ENCODE measurements at places on chromosomes 3 and 15.

DNA sequence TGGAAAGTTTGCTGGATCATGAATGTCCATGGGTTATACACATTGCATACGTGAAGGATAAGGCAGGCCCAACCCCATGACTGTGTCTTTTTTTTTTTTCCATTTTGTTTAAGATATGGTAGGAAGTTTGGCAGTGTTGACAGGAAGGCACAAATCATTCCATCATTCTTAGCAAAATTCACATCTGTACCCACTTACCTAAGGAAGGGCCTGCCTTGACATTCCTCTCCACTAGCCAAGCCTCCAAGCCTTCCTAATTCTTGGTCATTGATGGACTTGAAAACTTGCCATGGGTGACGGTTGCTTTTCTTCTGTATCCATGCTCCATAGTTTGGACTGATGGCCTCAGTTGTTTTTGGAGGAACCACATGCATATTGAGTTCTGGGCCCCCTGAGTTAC, 54.4 kb downstream of the ARNT2 start:
- no peak overlapping the region for H3K4me3 ChIP-seq
- peaks cover 7% of the 10 kb centered on the region for H3K4me1 ChIP-seq
- no peak overlapping the region for H3K27ac ChIP-seq
- no peaks in the 10 kb centered on the region for H3K27me3 ChIP-seq

- peaks cover 44% of the 10 kb centered on the region for H3K4me1 ChIP-seq
- H3K36me3 ChIP-seq = no peaks in the 10 kb centered on the region
- H3K27ac ChIP-seq = no peak overlapping the region
- no peak for DNase-seq
These were observed 951 bp downstream of the FOXL2 start for GRCh38 chr3:138945709-138946662.

DNA sequence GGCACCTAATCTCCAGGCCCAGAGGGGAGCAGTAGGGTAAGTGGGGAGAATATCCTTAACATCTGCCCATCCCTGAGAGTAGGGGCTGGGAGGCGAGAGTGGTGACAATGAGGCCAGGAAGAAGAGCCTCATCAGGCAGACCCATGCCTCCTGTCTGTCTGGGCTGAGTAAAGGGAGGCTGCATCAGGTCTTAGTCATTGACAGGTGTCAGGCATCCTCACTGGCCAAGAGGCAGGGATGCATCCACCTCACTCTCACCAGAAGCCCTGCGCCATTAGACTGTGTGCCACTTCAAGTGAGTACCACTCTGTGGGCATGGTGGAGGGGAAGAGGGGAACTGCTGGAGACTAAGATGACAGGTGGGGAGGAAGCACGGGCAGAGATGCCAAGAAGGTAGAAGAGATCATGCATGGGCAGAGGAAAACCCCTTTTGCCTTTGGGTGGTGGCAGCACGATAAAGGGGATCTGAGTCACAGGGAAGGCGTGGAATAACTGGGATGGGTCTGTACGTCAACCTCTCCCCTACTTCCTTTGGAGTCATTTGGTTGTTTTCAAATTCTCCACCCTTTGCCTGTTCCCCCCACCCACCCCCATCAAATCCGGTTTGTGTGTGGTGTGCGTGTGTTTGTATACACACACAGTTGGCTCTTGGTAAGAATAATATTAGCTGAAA, 14.1 kb downstream of the ANAPC13 start:
- H3K4me3 ChIP-seq = no peak overlapping the region
- no peak for DNase-seq
- peaks cover 28% of the 10 kb centered on the region for H3K4me1 ChIP-seq

- no peaks in the 10 kb centered on the region for H3K4me1 ChIP-seq
- no peaks in the 10 kb centered on the region for H3K27me3 ChIP-seq
- no peak overlapping the region for H3K27ac ChIP-seq
- H3K36me3 ChIP-seq = no peaks in the 10 kb centered on the region
These were observed 824.6 kb upstream of the SEMA6D start for GRCh38 chr15:46892621-46893160.

DNA sequence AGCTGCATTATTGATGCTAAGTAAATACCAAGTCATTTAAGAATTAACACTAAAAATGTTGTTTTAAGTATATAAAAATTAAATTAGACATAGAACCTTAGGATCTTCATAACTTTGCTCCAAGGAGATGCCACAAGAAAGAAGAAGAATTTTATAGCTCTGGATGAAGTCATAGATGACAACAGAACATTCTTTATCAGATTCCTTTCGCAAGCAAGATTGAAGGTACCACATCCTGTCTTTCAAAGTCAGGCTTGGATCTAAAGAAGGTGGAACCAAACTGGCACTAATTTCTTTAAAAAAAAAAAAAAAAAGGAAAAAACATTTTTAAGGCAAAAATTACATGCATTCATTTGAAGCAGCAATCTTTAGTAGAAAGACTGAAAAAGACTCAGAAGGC, 62.5 kb downstream of the POLQ start:
- no peaks in the 10 kb centered on the region for H3K27me3 ChIP-seq
- no peaks in the 10 kb centered on the region for H3K4me1 ChIP-seq
- no peak overlapping the region for H3K27ac ChIP-seq
- DNase-seq = no peak
- no peak overlapping the region for H3K4me3 ChIP-seq

GRCh38 chr3:30407651-30408050, 198.8 kb upstream of the TGFBR2 start:
- peaks cover 3% of the 10 kb centered on the region for H3K4me1 ChIP-seq
- no peak overlapping the region for H3K27ac ChIP-seq

- peaks cover 18% of the 10 kb centered on the region for H3K4me1 ChIP-seq
- DNase-seq = no peak
- H3K27me3 ChIP-seq = no peaks in the 10 kb centered on the region
- H3K36me3 ChIP-seq = no peaks in the 10 kb centered on the region
These were observed 301.2 kb downstream of the RPLP1 start for GRCh38 chr15:69753867-69754266.

DNA sequence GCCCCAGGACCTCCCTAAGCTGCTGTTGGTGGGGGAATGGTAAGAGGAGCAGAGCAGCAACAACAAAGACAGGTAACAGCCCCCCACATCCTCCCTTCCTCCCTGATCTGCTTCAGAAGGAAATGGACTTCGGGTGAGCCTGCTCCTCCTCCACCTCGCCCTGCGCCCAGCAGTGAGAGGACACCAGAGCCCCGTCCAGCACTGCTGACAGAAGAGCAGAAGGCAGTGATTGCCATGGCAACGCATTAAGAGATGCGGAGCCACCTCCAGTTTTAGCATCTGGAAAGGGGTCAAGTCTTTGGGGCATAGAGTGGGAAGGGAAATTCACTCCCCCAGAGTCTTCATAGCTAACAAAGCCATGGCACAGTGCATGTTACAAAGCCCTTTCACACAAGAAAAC, 77.6 kb upstream of the HRH1 start:
- H3K4me3 ChIP-seq = no peak overlapping the region
- no peaks in the 10 kb centered on the region for H3K27me3 ChIP-seq
- H3K4me1 ChIP-seq = no peaks in the 10 kb centered on the region
- no peak overlapping the region for H3K27ac ChIP-seq

- no peak for DNase-seq
- peaks cover 23% of the 10 kb centered on the region for H3K4me1 ChIP-seq
- no peaks in the 10 kb centered on the region for H3K27me3 ChIP-seq
- no peak overlapping the region for H3K4me3 ChIP-seq
- no peak overlapping the region for H3K27ac ChIP-seq
These were observed 430.2 kb downstream of the LPP start for GRCh38 chr3:188584162-188584529.

GRCh38 chr3:134445636-134446035, 40.1 kb downstream of the ANAPC13 start:
- no peak overlapping the region for H3K4me3 ChIP-seq
- no peaks in the 10 kb centered on the region for H3K27me3 ChIP-seq
- DNase-seq = peak; percentile 75
- H3K27ac ChIP-seq = no peak overlapping the region
- H3K4me1 ChIP-seq = peaks cover 21% of the 10 kb centered on the region
- H3K36me3 ChIP-seq = no peaks in the 10 kb centered on the region

GRCh38 chr3:9340472-9340902, 22.4 kb upstream of the THUMPD3 start:
- H3K4me1 ChIP-seq = no peaks in the 10 kb centered on the region
- no peak for DNase-seq
- H3K36me3 ChIP-seq = no peaks in the 10 kb centered on the region
- H3K27ac ChIP-seq = no peak overlapping the region
- no peaks in the 10 kb centered on the region for H3K27me3 ChIP-seq

GRCh38 chr3:120680193-120680894, 1.7 kb downstream of the HGD start:
- no peak overlapping the region for H3K27ac ChIP-seq
- no peaks in the 10 kb centered on the region for H3K36me3 ChIP-seq
- no peaks in the 10 kb centered on the region for H3K27me3 ChIP-seq
- H3K4me3 ChIP-seq = no peak overlapping the region
- no peak for DNase-seq

GRCh38 chr15:25678500-25678855, 184.6 kb downstream of the ATP10A start:
- H3K36me3 ChIP-seq = peaks cover 7% of the 10 kb centered on the region
- H3K27me3 ChIP-seq = no peaks in the 10 kb centered on the region
- no peak for DNase-seq
- H3K27ac ChIP-seq = no peak overlapping the region

DNA sequence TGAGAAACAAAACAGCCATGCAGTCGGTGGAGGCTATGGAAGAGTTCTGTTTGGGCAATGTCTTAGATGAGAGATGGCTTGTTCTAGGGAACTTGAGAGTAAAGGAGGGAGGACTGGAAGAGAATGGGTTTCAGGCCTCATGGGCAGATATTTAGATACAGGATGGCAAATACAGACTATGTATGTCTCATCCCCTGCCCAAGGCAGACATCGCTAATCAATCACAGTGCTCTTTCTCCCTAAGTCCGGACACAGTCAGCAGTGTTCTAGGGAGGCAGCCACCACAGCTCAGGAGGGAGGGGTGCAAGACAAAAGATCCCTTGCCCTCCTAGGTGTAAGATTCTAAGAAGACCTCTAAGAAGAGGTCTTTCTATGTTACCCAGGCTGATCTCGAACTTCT, 159.3 kb upstream of the TLE3 start:
- no peak overlapping the region for H3K27ac ChIP-seq
- no peak overlapping the region for H3K4me3 ChIP-seq
- H3K4me1 ChIP-seq = peaks cover 20% of the 10 kb centered on the region
- no peak for DNase-seq

- H3K27ac ChIP-seq = no peak overlapping the region
- no peaks in the 10 kb centered on the region for H3K27me3 ChIP-seq
These were observed 89.5 kb downstream of the CTNNB1 start for GRCh38 chr3:41288785-41289184.

DNA sequence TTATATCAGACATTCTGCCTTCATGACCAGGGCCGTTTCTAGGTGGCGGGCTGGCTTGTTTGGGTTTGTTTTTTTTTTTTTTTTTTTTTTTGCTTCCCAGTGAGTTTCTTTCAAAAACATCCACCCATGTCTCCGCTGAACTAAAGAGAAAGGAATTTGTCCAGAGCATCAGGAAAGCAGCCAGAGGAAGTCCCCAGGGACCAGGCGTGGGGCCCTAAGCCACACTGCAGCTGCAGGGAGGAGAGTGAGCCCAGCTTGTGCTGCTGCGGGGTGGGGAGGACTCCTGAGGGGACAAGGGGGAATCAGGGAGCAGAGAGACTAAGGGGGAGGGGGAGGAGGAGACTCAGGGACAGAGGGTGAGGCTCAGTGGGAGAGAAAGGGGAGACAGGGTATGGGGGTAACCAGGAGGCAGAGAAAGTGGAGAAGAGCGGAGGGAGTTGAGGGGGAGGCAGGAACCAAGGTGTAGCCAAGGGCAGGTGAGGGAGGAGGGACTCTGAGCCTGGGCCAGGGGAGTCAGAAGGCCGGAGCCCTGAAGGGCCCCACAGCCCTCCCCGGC, 49.5 kb downstream of the CYP11A1 start:
- peaks cover 42% of the 10 kb centered on the region for H3K4me1 ChIP-seq
- peaks cover 2% of the 10 kb centered on the region for H3K27me3 ChIP-seq
- H3K4me3 ChIP-seq = no peak overlapping the region
- H3K36me3 ChIP-seq = no peaks in the 10 kb centered on the region
- DNase-seq = no peak

DNA sequence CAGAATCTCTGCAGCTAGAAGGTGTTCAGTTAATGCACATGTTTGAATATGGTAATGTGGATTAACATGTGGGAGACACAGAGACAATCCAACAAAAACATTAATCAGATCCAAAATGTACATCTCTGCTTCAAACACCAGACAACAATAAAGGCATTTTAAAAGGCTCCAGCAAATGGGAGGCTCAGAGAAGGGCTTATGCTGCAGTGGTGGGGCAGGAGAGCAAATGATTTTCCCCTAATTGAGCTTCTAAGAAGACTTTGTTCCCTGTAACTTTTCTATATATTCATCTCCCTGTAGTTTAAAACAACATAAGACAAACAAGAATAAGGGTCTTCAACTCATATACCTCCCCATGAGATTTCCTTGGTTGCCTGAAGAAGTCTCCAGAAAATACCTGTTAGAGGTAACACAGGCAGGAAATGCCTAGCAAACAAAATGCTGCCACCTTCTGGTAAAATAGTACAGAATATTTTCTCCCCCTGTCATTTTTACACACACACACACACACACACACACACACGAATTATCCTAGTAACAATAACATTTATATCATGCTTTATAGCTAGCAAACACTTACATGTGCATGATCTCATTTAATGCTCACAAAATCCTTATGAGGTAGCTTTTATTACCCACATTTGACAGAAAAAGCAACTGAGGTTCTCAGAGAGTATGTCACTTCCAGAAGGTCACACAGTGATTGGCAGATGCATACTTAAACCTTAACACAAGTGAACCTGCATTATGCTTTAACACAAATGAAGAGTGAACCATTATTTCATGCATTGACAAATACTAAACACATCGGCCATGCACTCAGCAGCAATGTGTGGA, 123.4 kb upstream of the MB21D2 start:
- no peak overlapping the region for H3K4me3 ChIP-seq
- H3K27ac ChIP-seq = no peak overlapping the region
- H3K36me3 ChIP-seq = no peaks in the 10 kb centered on the region

DNA sequence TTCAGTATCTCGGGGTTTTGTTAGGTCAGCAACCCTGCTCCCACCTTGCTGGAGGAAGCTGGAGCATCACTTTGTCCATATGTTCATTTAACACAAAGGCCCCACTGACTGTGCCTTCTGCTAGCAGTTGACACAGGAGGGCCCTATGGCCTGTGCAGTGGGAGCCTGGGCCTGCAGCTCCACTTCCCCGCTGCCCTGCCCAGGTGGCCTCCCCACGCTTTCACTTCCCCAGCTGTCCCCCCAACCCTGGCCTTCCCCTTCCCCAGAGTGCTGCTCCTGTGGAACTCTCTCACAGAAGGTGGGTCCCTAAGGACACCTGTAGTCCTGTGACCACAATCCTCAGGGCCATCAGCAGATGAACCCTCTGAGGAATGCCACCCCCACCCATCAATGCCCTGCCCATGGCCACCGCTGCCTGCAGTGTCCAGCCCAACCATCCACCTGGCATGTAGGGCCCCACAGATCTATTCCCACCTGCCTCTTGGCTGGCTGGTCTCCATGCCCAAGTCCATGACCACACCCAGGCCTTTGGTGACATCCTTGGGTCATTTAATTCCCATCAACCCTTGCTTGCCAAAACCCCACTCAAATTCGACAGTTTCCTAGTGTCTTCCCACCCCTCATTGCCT, 13.5 kb downstream of the TBC1D21 start:
- DNase-seq = no peak
- H3K27ac ChIP-seq = no peak overlapping the region
- H3K4me3 ChIP-seq = no peak overlapping the region
- no peaks in the 10 kb centered on the region for H3K36me3 ChIP-seq
- peaks cover 7% of the 10 kb centered on the region for H3K27me3 ChIP-seq
